ENCODE measurements at places on chromosomes 1 and 21.

GRCh38 chr1:109239409-109240068 is 9.8 kb upstream of the CELSR2 start:
- DNase-seq = peak; percentile 47

- DNase-seq = no peak
Measured at GRCh38 chr1:240701412-240701811, 89.5 kb upstream of the GREM2 start.

- no peak for DNase-seq
Measured at GRCh38 chr21:34009193-34009592, 64.2 kb upstream of the MRPS6 start.

- no peak for DNase-seq
Measured at GRCh38 chr1:55685560-55685959, 470.4 kb upstream of the USP24 start.

DNA sequence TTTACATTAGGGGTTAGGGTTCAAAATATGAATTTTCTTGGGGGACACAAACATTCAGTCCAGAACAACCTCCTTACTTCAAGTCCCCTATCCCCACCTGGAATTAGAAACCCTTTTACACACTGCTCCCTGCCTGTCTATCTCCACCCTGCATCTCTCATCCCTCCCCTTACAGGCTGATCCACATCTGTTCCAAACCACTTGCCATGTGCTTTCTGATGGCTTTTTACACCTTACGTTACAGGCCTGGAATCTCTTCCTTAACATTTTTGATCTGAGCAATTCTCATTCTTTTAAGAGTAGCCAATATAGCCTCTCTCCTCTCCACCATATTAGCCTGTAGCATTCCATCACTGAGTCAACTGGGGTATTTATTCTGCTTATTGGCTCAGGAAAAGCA is 122.0 kb downstream of the PTBP2 start:
- DNase-seq = no peak

GRCh38 chr1:121483961-121484424 is 299.2 kb downstream of the SRGAP2C start:
- DNase-seq = no peak
